ENCODE measurements at places on chromosomes 4 and X. TPM values are rescaled to one million over a fixed set of nuclear protein-coding genes. Genes with fewer than 3 reads are reported as not detected.

DNA sequence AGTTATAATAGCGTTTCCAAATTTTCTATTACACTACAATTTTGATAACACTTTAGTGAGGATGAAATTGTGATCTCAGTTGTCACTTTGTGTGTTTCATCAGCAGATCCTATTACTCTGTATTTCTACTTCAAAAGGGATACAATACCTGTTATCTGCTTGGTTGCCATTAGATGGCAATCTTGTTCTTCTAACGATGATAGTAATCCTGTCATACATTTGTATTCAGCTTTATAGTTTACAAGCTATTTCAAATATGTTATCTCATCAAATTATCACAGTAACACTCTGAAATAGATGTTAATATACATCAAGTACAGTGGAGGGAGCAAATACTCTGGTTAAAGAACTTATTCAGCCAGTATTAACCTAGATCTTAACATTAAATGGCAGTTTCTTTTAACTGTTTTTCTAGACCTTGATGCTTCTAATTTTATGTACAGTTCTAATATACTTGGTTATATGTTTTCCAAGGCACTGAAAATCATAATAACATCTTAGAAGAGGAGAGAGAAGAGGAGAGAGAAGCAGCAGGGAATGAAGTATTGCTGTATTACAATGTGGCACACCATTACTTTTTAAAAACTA, 292.0 kb downstream of the CCSER1 start:
- DNase-seq: peak; percentile 37

DNA sequence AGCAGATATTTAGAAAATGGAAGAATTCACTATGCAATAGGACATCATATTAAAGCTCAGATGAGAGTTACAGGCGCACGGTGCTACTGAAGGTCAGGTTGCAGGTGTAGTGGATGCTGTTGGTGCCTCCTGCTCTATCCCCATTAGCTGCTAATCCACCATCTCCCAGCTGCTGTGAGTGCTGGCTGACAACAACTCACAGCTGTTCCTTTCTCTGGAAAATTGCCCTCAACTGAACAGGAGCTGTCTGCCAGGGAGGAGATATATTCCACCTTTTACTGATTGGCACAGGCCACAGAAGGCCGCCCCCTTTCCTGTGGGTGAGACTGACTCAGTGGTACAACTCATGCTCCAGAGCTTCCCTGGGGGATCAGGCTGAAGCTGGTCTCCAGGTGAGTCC, 48.7 kb downstream of the UCHL1 start:
- DNase-seq: no peak

GRCh38 chr4:138935-139334, 14.6 kb downstream of the ZNF718 start:
- no peak for DNase-seq

GRCh38 chr4:182126603-182127002, 116.6 kb upstream of the TENM3 start:
- DNase-seq: peak; percentile 60

Gene RPL10
- 4,696 TPM for polyA plus RNA-seq

- DNase-seq: no peak
These were observed 64.2 kb downstream of the MAGEA10 start for GRCh38 chrX:152074163-152074562.
